Amniotic stem cell (primary cell): ENCODE measurements at places on chromosomes 4 and X.
A peak's percentile ranks its signal among the peaks of the same experiment; 100 is the strongest.

DNA sequence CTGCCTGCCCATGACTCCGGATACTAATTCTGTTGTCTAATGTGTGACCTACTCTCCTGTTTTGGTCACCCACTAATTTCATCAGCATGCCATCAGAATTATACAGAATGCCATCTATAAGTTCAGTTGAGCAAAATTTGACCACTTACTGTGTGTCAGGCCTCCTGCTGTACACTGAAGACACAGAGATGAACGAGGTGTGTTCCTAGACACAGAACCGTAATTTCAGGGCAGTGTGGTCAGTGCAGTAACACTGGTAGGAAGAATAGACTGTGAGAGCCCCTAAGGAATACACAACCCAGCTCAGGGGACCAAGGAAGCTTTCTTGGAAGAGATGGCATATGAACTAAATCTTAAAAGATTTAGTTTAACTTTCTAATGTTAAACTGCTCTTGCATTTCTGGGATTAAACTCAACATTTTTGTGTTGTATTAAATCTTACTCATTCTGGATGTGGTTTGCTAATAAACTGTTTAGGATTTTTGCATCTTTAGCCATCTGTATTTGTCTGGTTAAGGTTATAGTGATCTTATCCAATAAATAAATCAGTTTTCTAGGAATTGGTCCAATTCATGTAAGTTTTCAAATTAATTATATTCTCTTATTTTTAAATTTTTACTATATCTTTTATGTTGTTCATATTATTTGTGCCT lies 34.3 kb downstream of the KANTR start:
- DNase-seq: no peak

GRCh38 chr4:84028340-84028739 lies 470.8 kb downstream of the NKX6-1 start:
- no peak for DNase-seq

DNA sequence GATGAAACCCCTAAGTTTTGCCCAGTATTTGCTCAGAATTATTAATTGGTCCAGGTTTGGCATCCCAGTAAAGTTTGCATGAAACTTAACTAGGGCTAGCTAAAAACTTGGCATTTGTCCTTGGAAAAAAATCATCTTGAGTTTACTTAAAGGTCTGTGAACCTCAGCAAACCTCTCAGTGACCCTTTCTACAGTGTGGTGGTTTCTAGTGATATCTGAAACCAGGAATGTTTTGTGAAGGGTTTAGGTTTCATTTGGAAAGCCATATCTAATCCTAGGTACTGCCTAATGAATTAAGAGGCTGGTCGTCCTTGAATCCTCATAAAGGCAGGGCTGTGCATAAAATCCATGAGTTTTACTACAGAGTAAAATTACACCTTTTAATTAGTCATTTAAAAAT lies 218.5 kb upstream of the ANKRD50 start:
- DNase-seq: peak; percentile 34

GRCh38 chr4:16090096-16090705 lies 6.4 kb upstream of the PROM1 start:
- no peak for DNase-seq

- DNase-seq: no peak
These were observed 125.9 kb upstream of the ARX start for GRCh38 chrX:25141684-25142083.

GRCh38 chrX:133812402-133812801 lies 173.0 kb downstream of the GPC3 start:
- no peak for DNase-seq

DNA sequence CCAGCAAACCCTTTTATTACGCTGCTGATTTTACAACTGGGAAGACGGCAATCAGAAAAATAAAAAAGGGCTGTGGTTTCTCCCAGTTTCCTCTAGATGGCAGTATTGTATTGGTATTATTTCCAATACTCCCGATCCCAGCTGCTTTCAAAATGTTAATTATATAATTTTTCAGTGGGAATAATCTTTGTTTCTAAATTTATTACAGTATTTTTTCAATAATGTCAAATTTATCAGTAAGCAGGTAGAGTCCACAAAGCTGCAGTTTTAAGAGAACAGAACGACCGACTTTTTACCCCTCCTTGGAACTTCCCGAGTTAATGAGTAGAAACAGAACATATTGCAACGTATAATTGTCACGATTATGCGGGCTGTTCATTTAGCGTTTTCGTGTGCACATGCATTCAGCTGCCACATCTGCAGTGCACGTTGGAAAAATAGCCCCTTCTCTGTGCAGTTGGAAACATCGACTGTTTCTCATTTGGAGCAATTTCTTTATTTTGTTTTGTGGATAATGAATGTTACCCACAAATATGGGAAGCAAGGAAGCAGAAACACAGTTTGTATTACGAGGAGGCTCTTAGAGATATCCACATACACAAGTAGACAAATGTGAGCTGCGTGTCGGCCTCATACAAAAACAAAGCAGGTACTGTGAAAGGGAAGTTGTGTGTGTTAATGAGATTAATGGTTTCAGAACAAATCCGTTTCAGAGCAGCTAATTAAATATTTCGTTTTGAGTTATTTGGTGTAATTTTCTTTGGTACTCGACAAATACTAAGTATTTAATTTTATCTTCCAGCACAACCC lies 188.0 kb downstream of the STIM2 start:
- no peak for DNase-seq

DNA sequence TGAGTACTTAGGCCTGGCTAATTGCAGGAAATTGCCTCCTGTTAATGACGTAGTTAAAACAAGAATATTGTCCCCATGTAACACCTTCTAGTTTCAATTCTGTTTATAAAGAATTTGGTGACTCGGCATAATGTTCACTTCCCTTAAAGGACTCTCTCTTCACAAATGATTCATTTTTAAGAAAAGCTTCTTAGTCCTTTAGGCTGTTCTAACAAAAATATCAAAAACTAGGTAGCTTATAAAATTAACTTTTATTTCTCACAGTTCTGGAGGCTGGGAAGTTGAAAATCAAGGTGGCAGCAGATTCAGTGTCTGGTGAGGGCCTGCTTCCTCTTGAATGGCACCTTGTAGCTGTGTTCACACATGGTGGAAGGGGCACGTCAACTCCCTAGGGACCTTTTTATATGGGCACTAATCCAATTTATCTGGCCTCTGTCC lies 23.8 kb downstream of the COL25A1 start:
- no peak for DNase-seq

GRCh38 chr4:146470604-146471003 lies 51.1 kb downstream of the SLC10A7 start:
- DNase-seq: no peak

DNA sequence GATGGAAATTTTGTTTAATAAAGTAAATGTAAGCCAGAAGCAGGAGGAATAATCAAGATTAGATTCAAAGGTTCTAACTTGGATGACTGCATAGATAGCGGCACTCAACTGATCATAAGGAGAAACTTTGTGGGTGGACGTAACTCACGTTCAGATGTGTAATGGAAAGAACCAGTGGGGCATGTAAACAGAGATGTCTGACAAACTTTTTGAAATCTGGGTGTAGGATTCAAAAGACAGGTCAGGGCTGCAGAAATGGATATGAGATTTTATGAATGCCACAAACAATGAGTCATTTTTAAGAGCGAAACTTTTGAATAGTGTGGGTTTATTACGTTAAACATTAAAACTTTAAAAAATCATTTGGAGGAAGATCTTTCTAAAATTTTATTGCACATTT lies 375.6 kb downstream of the GBA3 start:
- DNase-seq: no peak

DNA sequence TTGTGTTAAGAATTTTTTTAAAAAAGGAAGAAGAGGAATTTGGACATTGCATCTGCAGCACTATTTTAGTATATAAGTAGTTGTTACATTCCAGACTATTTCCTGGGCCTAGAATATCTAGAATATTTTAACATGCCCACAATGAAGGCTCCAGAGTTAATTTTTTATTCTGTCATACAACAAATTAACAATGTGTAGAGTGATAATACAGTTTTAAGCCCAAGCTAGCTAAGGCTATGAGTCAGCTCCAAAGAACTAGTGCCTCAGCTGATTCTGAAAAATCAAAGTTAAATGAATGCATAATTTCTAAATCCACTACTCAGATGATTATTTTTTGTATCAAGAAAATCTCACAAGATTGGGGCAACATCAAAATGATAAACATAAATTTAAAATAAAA lies 231.4 kb downstream of the PRDM5 start:
- DNase-seq: no peak

- no peak for DNase-seq
These were observed 102.7 kb downstream of the GRID2 start for GRCh38 chr4:92406488-92406887.

- DNase-seq: no peak
These were observed 3.9 kb downstream of the MTHFD2L start for GRCh38 chr4:74161666-74162450.

GRCh38 chrX:16039363-16039762 lies 84.0 kb upstream of the GRPR start:
- DNase-seq: no peak

DNA sequence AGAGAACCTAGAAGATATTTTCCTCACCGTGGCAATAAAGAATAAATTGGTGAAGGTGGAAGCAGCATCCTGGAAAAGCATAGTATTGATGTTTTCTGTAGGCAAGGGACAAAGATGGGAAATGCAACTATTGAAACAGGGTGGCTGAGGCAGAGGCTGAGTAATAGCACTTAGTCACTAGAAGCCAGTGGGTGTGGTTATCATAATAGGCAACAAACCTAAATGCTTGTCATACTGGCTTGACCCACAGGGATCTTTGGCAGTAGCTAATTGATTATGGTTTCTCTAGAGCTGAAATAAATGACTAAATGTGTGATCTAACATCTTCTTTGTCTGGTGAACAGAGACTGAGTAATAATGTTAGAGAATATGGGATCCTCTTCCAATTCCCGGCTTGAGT lies 353.6 kb upstream of the RPS6KA3 start:
- DNase-seq: no peak

- DNase-seq: no peak
These were observed 37.4 kb upstream of the HEPH start for GRCh38 chrX:66126662-66127061.

GRCh38 chr4:147543034-147543433 lies 62.1 kb downstream of the EDNRA start:
- no peak for DNase-seq

DNA sequence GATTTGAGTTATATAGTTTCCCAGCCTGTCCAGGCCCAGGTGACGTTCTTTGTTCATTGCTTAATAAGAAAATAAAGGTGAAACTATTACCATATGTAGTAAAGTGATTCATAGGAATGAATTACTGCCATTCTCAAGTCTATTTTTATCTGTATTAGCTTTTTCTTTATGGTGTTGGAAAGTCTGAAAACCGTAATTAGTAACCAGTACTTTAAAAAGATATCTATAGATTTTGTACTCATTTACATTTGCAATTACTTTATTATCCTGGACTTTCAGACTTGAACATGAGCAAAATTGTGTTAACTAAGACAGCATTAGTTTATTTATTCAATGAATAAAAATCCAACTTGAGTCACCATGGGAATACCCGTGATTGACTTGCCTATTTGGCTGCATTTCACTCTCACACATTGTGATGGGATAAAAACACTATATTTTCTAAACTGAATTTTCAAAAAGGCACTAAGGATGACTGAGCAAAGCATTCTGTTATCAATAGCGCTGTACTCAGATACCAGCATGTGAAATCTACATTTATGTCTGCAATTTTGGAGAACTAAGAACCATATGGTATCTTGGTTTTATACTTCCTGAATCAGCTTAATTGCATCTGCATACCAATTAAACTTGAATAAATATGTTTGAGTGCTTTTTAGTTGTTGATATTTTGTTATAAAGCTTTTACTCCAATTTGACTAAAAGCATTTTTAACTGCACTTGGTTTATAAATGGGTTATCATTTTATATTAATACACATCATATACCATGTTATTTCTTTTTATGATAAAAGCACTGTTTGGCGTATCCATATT lies 154.6 kb downstream of the CCSER1 start:
- no peak for DNase-seq

GRCh38 chr4:146243883-146244277 lies 29.5 kb downstream of the REELD1 start:
- no peak for DNase-seq

DNA sequence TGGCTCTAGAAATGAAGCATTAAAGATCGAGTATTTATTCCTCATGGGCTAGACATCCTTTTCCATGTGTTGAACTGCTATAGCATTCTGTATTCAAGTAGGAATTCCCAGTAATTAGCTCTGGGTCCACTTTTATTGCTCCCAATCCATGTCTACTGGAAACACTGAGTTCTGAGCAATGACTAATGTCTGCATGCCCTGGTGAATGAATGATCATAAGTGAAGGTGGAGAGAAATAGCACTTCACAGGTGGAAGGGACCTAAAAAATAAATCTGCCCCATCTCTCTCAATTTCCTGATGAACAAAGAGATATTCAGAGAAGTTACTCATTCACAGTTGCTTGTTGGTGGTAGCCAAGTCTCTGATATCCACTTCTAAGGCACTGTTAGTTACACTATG lies 34.6 kb upstream of the CXCL8 start:
- no peak for DNase-seq

GRCh38 chr4:2937146-2937857 lies 25.9 kb downstream of the NOP14 start:
- DNase-seq: no peak

- no peak for DNase-seq
These were observed 92.2 kb upstream of the MAML3 start for GRCh38 chr4:140246216-140246615.

GRCh38 chrX:147570483-147570882 lies 341.2 kb upstream of the FMR1 start:
- DNase-seq: no peak

DNA sequence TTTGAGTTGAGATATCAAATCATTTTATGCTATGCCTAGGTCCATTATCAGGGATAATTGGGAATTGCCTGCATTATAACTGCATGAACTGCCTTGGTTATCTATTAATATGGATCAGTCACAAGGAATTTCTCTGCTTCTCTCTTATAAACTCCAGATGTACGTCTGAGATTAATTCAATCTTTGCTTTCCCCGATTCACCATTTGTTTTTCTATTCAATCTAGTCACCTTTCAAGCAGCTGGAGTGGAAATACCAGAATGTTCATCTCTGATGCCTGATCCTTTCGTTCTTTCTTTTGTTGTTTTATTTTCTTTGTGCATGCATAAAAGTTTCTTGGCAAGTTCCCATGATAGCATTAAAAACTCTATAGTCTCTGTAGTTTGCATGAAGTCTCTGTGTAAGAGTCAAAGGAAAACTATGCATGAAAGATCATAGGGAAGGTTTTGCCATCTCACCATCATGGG lies 22.6 kb downstream of the SYNPO2 start:
- peak; percentile 16 for DNase-seq

GRCh38 chr4:160592258-160592657 lies 1489.4 kb downstream of the RAPGEF2 start:
- DNase-seq: no peak

- DNase-seq: no peak
These were observed 332.3 kb downstream of the ADGRL3 start for GRCh38 chr4:61532336-61533000.

- no peak for DNase-seq
These were observed 343.3 kb downstream of the FBXO8 start for GRCh38 chr4:173940146-173940545.

- no peak for DNase-seq
These were observed 1472.0 kb downstream of the FAM133A start for GRCh38 chrX:95145848-95146490.

- DNase-seq: no peak
These were observed 286.1 kb downstream of the CHIC1 start for GRCh38 chrX:73849073-73849472.
